ENCODE measurements at places on chromosomes 12 and 14. TPM values are rescaled to one million over a fixed set of nuclear protein-coding genes. Genes with fewer than 3 reads are reported as not detected.

Gene CELA1
- total RNA-seq, result not detected

DNA sequence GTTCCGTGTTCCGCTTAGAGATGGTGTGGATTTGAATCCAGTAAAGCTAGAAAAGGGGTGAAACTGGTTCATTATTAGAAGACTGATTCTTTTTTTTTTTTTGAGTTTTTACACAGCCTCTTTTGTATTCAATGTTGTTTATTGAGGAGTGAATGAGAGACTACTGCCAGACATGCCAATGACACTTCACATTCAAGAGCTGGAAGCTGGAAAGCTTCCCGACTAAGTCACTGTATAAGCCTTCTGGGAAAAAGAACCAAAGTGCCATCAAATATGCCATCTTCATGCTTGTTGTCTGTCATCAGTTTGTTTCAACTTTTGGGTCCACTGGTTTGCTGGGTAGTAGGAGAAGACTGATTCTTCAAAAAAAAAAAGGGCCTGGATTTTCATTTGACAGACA lies 164.8 kb downstream of the ATP23 start:
- DNase-seq, result no peak

GRCh38 chr12:42732908-42733411 lies 143.4 kb upstream of the PRICKLE1 start:
- DNase-seq, result no peak

DNA sequence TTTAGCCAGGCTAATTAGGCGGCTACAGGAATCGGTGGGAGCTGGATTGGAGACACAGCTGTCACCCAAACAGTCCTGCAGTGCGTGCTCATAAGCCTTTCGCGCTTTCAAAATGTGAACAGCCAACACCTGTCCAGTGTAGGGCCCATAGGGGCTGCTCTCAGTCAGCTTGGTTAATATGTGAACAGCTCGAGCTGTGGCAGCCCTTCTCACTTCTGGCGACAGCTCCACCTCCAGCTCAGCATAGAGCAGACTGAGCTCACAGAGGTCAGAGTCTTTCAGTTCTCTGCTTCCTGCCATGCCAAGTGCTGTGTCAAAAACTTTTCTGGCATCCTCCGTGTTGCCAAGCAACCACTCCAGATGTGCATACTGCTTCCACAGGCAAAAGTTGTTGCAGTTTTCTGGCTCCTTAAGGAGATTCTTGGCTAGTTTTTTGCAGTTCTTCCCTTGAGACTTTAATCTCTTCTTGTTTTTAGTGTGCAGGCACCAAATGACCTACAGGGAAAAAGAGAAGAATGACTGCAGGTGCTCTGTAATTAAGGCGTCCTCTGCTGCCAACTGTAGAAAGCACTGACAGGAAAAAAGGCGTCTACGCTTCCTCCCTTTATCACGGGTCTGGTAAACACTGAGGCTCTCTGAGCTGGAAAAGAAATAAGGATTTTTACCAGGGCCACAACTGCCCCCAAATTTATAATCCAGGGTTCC lies 32.5 kb downstream of the PSMC1 start:
- DNase-seq, result no peak

Gene CMTM5
- not detected for total RNA-seq

Gene IL22
- total RNA-seq, result not detected

Gene BICDL1
- total RNA-seq, result 7.4 TPM

Gene FAM90A1
- 0.36 TPM for total RNA-seq

Gene EPS8
- total RNA-seq, result 23.7 TPM

GRCh38 chr14:28785096-28785952 lies 18.7 kb downstream of the FOXG1 start:
- DNase-seq, result no peak
